ENCODE measurements at places on chromosomes 7 and 10.

- no peak for DNase-seq
Observed at GRCh38 chr7:121795736-121796135, 77.2 kb upstream of the PTPRZ1 start.

DNA sequence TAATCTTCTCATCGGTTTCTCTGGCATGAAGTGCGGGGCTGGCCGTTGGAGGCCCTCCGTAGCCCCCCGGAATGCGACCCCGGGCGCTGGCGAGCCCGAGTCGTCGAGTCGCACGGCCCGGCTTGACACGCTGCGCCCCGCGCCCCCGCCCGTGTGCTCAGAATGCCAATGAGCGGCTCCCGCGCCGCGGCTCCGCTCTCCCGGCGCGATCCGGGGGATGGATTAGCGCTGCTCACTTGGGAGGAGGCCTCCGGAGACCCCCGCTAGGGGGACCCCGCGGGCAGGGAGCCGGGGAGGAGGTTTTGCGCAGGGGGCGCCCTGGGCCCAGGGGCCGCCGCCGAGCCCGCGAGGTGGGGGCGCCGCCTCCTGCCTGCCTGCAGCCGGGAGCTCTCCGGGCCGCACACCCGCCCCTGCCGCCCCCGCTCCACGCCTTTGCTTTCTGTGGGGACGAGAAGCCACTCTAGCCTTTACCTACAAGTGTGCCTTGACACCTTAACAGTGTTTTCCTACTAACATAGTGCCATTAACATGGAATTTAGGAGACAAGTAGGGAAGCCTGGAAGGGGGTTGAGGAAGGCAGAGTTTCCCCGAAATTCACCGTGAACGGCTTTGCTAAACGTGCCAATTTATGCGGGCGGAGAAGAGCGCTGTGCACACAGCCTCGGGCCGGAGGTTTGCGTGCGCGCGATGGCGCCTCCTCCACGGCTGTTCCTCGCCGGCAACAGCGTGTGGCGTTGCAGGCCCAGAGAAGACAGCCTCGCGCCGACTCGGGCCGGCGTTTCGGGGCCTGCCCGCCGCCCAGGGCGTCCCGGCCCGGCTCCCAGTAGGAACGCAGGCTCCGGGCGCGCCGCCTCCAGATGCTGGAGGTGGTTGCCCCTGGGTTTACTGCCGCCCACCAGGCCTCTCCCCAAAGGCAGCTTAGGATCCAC, 7.1 kb downstream of the SHH start:
- DNase-seq: no peak

DNA sequence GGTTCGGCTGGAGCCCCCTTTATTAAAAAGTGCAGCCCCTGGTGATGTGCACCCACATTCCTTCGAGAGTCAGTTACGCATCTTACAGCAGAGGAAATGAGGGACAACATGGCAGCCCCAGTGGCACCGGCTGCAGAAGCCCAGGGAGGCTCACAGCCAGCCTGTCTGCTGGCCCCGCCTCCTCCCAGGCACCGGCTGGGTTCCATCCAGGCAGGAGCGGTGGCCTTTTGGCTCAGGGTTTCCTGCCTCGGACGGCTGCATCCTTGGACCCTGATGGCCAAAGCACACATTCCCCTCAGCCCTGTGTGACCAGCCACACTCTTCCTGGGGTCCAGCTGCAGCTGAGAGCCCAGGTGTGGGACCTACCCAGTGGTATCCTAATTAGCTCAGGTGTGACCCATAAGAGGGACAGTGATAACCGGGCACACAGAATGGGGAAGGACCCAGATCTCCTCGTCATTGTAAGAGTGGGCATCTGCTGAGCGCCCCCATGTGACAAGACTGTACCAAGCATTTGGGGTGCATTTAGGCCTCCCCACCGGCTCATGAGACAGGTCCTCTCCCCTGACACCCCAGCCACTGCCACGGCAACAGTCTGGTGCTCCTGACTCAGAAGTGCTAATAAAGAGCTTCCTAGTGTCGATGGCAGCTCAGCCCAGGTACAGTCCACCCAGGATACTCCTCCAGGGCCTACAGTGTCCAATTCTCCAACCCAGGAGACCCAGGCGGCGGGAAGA, 63.3 kb upstream of the CHST15 start:
- DNase-seq: no peak

DNA sequence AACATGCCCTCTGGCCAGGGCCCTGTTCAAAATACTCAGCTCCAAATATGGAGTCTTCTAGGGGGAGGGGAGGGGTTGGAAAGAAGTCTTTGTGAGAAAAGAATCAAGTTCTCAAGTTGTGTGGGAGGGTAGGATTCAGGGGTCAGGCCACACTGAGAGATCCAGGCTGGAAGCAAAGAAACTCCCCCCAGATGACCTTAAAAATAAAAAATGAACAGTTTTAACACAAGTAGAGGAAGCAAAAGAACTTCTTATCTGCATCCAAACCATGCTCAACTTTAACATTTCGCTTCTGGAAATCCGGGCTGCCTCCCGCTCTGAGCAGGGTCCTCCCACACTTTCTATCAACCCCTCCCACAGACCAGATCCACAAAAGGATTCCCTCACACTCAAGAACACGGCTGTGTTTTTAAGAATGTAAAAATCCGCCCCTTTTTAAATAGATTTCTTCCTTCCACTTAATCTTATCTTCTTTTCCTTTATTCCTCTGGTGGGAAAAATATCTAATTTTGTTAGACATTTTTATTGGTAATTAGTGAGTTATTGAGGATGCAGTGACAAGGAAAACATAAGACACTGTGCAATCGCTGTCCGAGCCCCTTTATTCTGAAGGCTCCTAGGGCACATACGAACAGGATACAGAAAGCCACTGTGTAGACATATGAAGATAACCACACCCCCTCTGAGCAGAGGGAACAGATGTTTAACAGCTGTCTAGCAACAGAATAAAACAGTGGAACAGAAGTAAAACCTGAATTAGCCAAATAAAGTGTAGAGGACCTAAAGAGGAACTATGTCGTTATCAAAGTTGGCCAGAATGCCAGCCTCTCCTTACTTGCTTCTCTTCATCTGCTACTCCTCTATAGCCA, 43.8 kb downstream of the CYTH3 start:
- DNase-seq: no peak

DNA sequence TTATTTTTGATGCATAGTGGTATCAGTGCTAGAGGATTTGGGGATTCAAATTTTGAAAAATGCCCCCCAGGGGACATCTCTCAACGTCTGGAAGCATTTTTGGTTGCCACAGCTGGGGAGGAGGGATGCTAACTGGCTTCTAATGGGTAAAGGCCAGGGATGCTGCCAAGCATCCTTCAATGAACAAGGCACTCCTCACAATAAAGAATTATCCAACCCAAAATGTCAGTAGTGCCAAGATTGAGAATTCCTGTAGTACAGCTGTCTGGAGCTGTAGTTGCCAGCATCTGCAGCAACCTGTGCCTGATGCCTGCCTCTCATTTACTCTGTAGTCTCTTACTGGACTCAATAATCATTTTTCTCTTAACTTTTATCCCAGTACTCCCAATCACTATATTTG, 53.5 kb downstream of the SEPTIN7 start:
- DNase-seq: no peak

GRCh38 chr10:57917019-57917418, 350.7 kb downstream of the IPMK start:
- DNase-seq: no peak

DNA sequence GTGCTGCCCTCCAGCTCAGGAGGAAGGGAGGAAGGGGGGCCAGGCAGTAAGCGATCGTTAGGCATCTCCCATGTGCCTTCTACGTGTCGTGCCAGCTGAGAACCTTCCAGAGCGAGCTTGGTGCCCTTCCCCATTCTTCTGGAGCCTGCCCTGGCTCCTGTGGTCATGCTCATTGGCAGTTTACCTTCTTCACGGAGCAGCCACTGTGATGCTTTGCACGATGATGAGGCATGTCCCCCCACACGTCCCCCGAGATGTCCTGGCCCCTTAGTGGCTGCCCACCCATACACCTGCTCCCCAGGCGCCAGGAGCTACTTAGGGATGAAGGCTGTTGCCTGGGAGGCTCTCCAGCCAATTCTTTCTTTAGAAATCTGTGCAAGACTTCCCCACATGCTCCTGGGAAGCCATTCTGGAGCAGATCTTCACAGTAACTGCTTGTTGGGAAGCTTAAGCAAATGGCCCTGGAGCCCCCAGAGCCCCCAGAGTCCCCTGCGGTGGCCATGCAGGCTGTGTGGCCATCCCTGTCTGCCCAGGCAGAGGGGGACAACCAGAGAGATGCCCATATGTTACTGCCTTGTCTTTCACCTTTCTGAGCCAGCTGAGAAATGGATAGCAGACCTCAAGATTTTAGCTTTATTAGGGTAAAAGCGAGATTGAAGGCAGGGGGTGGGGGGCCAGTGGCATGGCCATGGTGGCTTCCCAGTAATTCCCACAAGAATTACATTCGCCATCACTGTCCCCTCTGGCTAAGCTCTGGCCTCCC, 199.0 kb downstream of the EBF3 start:
- DNase-seq: no peak

DNA sequence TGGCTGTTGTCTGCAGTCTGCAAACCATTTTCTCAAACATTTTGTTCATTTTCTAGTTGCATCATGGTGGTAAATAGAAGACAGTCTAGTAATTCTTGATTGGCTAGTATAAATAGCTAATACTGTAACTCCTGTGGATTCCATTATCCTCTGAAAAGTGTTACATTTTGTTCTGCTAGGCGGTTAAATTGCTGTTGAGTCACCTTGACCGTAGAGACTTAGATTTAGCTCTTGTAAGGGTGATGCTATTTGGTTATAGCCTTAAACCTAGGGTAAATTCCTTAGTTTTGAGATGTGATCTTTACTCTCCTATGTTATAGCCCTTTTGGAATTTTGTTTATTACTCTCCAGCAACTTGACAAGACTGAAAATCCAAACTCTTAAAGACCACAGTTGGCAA, 58.8 kb downstream of the SHOC2 start:
- no peak for DNase-seq

DNA sequence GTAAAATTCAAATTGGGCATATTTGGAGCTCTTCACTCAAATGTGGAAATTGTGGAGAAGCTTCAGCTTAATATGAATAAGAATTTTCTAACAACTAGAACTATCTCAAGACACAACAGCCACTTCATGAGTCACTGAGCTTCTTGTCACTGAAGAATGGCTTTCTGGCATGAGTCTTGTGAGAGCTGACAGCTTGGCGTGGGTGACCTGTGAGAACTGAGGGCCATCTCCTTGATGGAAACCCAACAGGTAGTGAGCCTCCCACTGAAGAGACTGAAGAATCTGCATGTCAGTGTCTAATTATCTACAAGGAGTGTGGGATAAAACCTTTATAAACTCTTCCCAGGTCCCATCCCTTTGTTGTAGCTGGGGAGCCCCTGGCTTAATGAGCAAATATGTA, 66.0 kb downstream of the CLEC2L start:
- DNase-seq: peak; percentile 24

- DNase-seq: no peak
Observed at GRCh38 chr7:1709900-1710299, 39.8 kb downstream of the ELFN1 start.

DNA sequence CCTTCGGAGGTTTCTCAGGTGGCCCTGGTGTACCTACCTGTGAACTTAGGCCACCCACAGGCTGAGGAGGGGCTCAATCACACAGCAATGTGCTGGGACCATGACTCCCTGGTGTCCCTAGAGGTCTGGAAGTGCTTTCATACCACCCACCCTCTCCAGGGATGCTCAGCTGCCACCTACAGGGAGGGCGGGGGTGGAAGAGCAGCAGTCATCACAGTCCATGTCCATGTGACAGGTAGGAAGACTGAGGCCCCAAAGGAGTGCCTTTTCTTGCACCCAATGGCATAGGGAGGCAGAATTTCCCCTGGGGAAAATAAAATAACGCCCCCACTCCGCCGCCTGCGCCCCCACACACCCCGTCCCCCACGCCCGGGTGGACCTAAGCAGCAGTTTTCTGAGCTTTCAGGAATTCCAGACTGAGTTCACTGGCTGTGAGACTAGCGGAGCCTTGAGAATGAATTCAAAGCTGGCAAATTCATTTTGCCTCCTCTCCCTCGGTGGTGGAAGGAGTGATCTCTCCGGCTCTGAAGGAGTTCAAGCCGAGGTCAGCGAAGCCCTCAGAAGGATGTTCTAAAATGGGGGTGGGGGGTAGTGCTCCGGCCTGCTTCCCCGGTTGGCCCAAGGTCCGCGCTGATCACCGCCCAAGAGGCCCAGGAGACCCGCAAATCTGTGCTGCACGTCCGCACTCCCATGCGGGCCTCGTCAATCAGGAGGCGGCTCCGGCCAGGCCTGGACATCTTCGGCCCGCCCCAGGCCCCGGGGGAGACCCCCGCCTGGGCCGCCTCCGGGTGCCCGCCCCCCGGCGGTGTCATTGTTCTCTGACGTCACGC, 2.1 kb upstream of the ZMIZ1 start:
- no peak for DNase-seq

DNA sequence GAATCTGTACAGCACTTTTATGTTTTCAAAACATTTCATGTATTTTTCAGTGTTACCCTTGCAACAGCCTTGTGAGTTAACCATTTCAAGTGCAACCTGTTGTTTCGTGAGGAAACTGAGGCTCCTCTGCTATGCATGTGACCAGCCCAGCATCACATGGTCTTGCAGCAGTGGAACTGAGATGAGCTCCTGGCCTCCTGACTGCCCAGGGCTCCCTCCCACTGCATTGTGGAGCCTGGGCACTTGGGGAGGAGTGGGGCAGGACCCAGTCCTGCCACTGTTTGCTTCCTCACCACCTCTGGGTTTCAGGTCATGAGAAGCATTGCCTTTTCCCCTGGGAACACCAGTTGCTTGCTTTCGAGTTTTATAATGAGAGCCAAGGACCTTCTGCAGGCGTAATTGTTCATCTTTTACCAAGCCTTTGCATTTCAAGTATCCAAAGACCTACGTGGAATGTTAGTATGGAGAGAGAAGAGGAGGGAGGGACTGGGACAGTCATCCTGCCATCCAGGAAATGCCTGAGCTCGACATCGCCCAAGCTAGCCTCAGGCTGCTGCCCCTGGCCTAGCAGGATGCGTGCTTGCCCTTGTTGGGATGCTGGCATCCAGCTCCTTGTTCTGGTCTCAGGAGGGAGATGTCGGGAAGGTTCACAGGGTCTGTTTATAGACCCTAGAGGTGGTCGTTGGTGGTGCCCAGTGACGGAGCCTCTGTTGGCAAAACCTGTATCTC, 32.3 kb upstream of the BHLHA15 start:
- DNase-seq: no peak

- DNase-seq: no peak
Observed at GRCh38 chr7:26328498-26329390, 37.1 kb downstream of the SNX10 start.

- no peak for DNase-seq
Observed at GRCh38 chr7:103902917-103903316, 86.5 kb downstream of the RELN start.

DNA sequence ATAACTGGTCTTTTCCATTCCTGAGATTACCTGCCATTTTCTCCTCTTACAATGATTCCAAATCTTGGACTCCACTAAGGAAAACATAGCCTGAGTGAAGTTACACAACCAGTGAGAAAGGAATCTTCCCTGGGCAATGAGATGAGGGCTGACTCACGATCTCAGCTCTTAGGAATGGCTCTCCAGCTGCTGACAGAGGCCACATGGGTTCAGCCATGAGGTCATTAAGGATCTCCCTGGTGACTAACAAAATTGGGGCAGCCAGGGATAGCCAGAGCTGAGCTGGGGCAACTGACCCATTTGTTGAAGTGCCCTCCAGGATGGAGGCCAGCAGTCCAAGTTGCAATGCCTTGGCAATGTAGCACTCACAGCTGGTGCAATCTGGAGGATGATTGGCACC, 78.7 kb upstream of the MKLN1 start:
- DNase-seq: no peak

GRCh38 chr7:35253460-35253709, 515 bp downstream of the TBX20 start:
- no peak for DNase-seq
